ENCODE measurements at places on chromosomes 6 and 20.

GRCh38 chr6:168791917-168792316 is 350.9 kb downstream of the SMOC2 start:
- DNase-seq: no peak

DNA sequence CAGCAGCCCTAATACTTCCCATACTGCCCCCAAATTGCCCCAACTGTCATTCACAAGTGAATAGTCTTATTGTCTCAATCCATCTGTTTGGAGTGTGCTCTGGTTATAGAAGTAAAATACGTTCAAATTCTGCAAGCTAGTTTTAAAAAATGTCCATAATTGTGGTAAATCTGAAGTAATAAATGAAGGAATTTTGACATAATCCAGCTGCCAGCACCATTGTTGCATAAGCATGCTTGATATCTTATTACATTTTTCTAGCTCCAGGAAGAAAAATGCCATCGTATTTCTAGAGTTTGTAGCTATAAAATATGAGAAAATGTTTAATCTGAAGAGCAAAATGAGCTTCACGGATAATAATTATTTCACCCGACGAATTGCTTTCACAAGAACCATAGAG is 664.7 kb downstream of the RFPL4B start:
- no peak for DNase-seq

DNA sequence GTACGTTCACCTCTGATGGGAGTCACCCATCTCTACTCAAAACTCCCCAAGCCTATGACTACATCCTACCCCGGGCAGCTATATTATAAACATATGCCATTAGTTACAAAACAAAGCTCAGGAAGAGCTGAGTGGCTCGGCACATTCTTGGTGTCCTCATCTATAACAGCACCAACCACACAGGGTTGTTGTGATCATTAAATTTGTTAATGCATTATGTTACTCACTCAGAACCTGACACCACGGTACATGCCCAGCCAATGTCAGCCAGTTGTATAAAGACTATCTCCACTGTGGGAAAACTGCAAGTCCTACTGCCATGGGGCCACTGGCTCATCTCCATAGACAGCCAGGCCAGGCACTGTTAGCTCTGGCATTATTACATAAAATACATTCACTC is 7.7 kb downstream of the CDK5RAP1 start:
- DNase-seq: no peak

GRCh38 chr6:142534076-142534475 is 232.3 kb downstream of the ADGRG6 start:
- no peak for DNase-seq

DNA sequence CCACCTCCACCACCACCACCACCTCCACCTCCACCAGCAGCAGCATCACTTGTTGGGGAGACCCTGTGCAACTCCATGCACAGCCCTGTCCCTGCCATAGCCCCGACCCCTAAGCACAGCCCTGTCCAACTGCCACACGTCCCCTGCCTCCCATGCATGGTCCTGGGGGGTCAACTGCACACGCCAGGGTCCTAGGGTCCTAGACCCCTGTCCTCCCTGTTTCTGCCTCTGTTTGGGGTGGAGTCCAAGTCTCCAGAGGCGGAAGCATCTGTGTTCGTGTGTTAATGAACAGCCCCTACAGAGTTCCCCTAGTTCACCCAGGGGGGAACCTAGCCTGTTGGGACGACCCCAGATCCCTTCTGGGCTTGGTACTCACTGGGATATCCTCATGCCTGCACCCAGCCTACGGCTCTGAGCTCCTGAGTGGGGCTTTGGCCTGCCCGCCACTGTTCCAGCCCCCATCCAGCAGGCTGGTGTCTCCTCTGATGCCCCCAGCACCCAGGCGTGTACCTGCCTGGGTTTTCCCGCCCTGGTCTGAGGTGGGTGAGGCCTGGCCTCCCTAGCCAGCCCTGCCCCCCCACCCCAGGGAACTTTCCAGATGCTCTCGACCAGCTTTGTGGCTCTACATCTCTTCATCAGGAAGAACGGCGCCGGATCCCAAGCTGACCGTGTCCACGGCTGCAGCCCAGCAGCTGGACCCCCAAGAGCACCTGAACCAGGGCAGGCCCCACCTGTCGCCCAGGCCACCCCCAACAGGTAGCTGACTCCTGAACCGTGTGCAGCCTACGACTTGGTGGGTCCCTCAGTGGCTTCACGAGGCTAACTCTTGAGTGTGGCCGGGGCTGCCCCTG is 2.5 kb upstream of the TNFRSF6B start:
- DNase-seq: peak; percentile 28

DNA sequence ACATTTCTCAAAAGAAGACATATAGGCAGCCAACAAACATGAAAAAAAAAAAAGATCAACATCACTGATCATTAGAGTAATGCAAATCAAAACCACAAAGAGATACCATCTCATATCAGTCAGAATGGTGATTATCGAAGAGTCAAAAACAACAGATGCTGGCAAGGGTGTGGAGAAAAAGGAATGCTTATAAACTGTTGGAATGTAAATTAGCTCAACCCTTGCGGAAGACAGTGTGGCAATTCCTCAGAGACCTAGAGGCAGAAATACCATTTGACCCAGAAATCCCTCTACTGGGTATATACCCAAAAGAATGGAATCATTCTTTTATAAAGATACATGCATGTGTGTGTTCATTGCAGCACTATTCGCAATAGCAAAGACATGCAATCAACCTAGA is 303.8 kb upstream of the THEMIS start:
- DNase-seq: no peak

- no peak for DNase-seq
Measured at GRCh38 chr6:44614396-44614795, 226.9 kb downstream of the CDC5L start.

- no peak for DNase-seq
Measured at GRCh38 chr6:74087899-74088298, 391.9 kb downstream of the CD109 start.

DNA sequence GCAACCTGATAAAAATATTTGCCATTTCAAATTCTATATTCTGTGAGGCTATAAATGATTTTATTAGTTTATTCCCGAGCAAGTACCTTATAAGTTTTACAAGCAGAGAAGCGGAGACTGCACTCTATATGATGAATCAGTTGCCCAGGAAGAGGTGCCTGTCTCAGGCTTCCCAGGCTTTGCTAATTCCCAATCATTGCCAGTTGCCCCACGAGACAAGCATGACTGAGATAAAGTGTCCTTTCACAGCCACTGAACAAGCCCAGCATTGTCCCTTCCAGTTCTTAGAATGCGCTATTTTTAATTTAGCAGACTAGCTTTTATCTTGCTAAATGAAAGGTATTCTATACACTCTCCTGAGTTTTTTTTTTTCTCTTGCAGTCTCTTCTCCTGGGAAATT is 260.7 kb downstream of the ALDH8A1 start:
- no peak for DNase-seq

DNA sequence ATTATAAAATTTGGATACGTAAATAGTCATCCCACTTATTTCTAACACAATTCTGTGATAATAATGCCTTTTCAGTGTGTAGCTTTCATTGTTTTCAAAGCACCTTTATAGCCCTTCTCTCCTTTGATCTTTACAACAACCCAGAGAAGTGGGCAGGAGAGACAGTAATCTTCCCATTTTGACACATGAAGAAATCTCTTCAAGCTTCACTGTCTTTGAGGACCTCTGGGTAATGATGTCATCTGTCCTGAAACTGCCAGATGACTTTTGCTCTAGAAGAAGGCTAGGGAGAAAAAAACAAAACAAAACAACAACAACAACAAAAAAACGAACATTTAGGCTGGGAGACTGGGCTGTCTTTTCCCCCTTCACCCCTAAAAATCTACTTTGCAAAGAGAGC is 203.0 kb downstream of the KCNQ5 start:
- DNase-seq: no peak
